ENCODE measurements at places on chromosomes 12 and 14.

DNA sequence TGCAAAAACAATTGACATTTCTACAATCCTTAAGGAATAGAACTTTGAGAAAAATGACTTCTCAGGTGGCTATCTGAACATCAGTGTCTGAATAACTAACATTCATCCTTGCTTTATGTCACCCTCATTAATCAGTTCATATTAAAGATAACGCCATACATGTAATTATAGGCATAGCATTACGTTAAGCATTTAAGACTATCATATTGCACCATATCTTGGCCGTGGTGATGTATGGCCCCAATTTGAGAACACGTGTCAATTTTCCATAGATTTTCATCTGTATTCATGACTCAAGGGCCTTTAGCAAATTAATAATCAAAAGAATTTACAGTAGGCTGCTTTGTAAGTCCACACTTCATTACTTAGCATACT is 81.6 kb downstream of the SPTSSA start:
- no peak for DNase-seq

DNA sequence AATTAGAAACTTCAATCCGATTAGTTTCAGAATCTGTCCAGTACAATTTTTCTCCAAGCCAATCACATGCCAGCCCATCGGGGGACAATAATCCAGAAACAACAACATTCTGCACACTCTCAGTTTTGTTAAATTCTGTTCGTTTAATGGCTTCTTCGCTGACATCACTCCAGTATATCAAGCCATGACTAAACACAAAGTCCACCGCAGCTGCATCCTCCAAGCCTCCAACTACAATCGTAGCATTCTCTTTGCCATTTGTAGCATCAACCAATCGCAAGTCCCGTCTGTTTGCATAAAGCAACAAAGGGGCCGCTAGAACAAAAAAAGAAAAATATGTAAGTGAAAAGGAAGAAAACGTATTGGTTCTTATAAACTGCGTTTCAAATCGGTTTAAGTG is 22.5 kb downstream of the LRP6 start:
- DNase-seq = no peak

DNA sequence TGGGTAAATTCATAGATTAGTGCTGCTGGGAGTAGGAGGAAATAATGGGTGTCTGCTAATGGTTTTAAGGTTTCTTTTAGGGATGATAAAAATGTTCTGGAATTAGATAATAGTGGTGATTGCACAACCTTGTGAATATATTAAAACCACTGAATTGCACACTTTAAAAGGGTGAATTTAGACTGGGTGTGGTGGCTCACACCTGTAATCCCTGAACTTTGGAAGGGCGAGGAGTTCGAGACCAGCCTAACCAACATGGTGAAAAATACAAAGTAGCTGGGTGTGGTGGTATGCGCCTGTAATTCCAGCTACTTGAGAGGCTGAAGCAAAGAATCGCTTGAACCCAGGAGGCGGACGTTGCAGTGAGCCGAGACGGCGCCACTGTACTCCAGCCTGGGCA is 1.3 kb downstream of the RAD52 start:
- DNase-seq = no peak

GRCh38 chr12:122023339-122024131 is 1.9 kb downstream of the BCL7A start:
- no peak for DNase-seq

GRCh38 chr12:120438495-120439198 is 734 bp downstream of the COX6A1 start:
- DNase-seq = no peak

DNA sequence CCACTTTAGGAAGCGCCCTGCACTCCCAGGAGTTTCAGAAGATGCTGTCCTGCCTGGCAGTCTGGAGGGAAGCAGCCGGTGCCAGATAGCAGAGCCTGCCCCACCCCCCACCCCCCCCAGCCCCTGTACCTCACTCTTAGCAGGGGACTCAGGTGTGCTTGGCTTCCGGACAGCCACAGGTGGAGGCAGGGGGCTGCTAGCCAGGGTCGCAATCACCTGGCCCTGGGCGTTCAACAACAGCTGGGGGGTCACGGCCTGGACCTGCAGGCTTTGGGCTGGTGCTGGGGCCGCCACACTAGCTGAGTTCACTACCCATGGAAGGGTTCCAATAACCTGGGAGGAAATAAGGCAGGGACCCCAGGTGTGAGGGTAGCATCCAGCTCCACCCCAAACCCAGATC is 22.0 kb downstream of the POU6F1 start:
- no peak for DNase-seq

DNA sequence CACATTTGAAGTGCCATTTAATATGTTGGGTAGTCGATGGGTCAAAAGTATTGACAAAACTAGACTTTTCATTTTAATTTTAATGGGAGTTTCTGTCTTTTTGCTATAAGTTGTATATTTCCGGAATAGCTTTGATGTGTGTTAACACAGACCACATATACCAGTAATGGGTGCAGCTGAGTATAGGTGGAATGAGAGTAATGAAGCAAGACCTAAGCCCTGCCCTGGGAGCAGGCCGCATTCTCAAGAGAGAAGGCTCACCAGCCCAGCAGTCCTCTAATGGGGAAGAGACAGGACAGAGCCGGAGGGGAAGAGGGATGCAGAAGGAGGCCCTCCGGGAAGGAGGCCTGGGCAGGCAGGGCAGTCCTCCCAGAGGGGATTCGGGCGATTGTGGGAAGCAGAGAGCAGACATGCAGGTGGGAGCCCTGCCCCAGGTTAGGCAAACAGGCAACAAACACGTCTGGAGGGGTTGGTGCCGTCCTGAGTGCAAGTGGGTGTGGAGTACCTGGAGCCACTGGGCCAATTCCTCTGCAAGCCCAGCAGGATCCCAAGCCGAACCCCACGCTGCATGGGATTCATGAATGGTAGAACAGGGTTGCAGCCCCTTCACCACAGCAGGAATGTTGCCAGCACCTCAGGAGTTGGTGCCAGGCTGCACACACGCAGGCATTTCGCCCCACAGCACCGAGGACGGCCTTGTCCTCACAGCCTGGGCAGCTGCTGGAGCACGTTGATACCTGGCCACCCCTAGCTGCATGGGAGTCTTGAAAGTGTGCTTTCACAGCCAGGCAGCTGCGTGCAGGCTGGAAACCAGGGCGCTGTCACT is 7.8 kb downstream of the CKB start:
- DNase-seq = no peak

- no peak for DNase-seq
Observed at GRCh38 chr14:90624732-90625400, 191.4 kb downstream of the TTC7B start.

- DNase-seq = no peak
Observed at GRCh38 chr14:39050389-39050788, 52.6 kb downstream of the SEC23A start.

- DNase-seq = no peak
Observed at GRCh38 chr12:11765421-11765816, 115.9 kb downstream of the ETV6 start.

DNA sequence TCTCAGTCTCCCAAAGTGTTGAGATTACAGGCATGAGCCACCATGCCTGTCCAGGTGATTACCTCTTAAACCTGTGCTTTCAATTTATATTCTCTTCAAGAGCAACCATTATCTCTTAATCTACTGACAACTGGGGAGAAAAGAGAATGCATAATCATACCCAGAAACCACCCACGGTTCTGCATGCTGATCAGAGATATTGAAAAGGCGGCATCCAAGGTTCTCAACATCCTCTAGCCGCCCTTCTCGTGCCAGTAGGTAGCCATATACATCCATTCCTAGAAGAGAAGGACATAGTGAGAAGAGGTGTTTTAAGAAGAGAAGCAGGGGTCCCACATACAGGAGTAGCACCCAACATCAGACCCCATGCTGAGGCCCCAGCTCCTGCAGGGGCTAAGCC is 20.8 kb downstream of the ANAPC7 start:
- no peak for DNase-seq

- DNase-seq = no peak
Observed at GRCh38 chr14:69606258-69607184, 4.9 kb upstream of the SUSD6 start.

GRCh38 chr12:109764776-109765445 is 51.3 kb downstream of the FAM222A start:
- DNase-seq = no peak

DNA sequence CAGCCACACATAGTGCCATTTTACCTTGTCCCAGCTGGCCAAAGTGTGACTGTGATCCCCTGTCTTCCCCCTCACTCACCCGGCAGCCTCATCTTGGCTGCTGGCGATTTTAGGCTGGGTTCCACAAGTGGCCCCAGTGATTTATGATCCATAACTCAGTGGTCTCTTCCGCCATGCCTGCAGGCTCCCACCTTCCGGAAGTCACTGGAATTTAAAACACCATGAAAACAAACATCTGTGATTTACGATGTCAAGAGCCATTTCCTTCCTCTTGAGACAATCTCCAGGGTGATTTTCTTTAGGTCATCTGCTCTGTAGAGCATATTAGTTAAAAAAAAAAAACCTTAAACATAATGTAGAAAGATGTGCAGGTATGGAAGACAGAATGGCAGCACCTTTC is 282.3 kb downstream of the CACNA1C start:
- DNase-seq = no peak

GRCh38 chr12:29346769-29347421 is 34.1 kb downstream of the ERGIC2 start:
- DNase-seq = no peak

DNA sequence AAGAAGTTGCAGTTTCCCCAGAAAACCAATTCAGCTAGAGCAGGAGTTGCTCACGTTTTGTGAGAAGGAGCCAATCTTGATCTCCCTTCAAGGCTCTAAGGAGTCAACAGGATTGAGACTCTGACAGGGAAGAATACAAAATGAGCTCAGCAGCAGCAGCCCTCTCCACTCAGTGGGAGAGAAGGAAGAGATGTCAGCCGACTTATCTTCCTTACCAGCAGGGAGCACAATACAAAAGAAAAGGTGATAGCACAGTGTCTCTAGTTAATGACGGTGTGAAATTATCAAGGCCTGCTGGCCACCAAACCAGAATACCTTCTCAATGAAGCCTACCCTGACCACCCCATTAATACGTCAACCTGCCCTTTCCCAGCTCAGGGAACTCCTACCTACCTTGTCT is 223.6 kb upstream of the TMPO start:
- no peak for DNase-seq

DNA sequence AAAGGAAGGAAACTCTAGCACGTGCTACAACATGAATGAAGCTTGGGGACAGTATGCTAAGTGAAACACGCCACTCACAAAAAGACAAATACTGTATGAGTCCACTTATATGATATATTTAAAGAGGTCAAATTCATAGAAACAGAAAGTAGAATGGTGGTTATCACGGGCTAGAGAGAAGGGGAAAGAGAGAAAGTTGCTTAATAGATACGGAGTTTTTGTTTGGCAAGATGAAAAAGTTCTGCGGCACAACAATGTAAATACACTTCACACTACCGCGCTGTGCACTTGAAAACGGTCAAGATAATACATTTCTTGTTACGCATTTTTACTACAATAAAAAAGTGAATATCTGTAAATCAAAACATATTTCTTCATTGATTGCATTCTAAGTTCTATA is 37.3 kb downstream of the FBLN5 start:
- DNase-seq = no peak

DNA sequence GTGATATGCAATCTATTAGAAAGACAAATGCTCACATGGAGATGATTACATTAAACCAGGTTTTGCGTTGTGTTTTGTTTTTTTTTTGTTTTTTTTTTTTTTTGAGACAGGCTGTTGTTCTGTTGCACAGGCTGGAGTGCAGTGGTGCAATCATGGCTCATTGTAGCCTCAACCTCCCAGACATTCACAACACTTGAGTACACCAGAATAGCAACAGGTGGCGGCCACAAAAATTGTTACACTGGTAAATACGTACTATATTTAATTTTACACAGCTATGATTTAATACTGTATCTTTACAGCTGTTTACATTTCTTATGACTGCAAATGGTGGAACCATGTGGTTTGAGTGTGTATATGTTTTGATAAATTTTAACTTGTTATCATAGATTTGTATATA is 60.0 kb downstream of the SCAF11 start:
- no peak for DNase-seq

DNA sequence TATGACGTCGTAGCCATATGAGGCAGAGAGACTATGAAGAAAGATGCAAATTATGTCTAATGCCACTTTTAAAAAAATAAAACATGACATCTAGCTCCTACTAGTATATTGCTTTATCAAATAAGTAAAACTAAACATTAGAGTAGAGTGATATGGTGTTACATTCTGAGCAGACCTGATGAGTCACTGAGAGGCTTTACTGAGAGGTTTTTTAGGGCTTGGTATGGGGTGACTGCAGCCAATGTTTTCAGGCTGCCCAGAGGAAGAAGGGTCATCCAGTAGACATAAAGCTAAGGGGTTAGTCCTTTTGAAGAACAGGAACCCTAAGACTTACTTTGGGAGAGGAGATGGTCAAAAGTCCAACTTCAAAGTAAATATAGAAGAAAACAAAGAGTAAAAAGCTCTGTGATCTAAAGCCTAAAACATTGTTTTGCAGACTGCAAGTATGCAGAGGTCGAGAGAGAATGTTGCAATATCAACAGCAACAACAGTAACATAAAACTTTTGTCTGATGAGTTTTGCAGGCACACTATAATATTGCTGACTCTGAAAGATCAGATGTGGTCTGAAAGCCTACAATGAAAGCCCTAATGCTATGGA is 774.7 kb downstream of the TMTC2 start:
- no peak for DNase-seq

DNA sequence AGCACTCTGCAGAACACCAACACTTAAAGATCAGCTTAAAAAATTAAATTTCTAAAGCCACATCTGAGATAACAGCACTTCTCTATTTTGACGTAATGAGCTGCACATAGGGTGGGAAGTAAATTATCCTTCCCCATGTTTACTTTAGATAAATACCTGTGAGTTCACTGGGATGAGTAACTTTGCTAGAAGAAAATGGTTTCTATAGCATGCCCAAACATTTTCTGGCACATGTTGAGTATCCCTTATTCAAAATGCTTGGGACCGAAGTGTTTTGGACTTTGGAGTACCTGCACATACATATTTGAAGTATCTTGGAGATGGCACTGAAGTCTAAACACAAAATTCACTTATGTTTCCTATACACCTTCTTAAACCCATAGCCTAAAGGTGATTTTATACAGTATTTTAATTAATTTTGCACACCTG is 6.6 kb downstream of the SLC38A2 start:
- DNase-seq = no peak

GRCh38 chr14:59905188-59905587 is 14.8 kb upstream of the LRRC9 start:
- DNase-seq = no peak

- no peak for DNase-seq
Observed at GRCh38 chr12:64600164-64600561, 10.1 kb upstream of the RASSF3 start.
